ENCODE measurements at places on chromosomes 7 and 10. TPM values are rescaled to one million over a fixed set of nuclear protein-coding genes. Genes with fewer than 3 reads are reported as not detected.

GRCh38 chr10:119613741-119614140 lies 17.0 kb upstream of the TIAL1 start:
- no peak for DNase-seq

GRCh38 chr10:78899996-78900714 lies 168.6 kb upstream of the ZMIZ1 start:
- DNase-seq = no peak

DNA sequence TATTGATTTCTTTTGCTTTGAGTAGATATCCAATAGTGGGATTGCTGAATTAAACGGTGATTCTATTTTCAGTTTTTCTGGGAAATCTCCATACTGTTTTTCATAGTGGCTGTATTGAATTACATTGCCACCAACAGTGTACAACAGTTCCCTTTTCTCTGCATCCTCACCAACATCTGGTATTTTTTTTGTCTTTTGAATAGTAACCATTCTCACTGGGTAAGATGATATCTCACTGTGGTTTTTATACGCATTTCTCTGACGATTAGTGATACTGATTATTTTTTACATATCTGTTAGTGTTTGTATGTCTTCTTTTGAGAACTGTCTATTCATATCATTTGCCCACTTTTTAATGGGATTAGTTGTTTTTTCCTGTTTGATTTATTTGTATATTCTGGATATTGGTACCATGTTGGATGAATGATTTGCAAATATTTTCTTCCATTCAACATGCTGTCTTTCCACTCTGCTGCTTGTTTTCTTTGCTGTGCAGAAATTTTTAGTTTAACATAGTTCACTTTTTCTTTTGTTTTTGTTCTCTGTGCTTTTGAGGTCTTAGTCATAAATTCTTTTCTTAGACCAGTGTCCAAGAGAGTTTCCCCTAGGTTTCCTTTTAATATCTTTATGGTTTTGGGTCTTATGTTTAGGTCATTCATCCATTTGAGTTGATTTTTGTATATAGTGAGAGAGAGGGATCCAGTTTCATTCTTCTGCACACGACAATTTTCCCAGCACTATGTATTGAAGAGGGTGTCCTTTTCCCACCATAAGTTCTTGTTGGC lies 584.7 kb downstream of the PHTF2 start:
- DNase-seq = no peak

The CFAP46 gene
- not detected for total RNA-seq

The ERVW-1 gene
- total RNA-seq = not detected

The C7orf33 gene
- not detected for total RNA-seq

The HOXA3 gene
- total RNA-seq = 20.9 TPM
